Hematopoietic multipotent progenitor cell treated with erythropoietin and hydrocortisone succinate and interleukin-3 and kit ligand, for 8 days (in vitro differentiated cells): ENCODE measurements at places on chromosomes 12 and 14.

GRCh38 chr12:55728186-55728938, 447 bp downstream of the CD63 start:
- peak; percentile 17 for DNase-seq

DNA sequence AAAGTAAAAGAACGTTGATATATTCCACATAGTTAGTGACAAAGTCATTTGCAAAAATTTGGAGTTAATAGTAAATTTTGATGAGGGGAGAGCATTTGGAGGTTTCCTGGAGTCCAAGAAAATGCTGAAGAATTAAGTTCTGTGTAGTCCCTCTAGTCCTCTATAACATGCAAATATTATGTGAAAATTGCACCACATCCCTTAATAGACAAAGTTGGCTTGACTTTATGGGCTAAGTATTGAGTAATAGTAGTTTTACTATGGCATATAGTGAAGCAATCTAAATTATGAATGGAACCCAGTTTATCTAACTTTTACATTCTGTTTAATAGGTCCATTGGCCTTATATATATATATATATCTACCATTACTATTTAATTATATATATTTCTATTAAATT, 66.4 kb upstream of the DCN start:
- no peak for DNase-seq

GRCh38 chr12:99119449-99119848, 474.4 kb downstream of the APAF1 start:
- no peak for DNase-seq

GRCh38 chr12:88520436-88520820, 59.8 kb downstream of the KITLG start:
- DNase-seq = no peak

DNA sequence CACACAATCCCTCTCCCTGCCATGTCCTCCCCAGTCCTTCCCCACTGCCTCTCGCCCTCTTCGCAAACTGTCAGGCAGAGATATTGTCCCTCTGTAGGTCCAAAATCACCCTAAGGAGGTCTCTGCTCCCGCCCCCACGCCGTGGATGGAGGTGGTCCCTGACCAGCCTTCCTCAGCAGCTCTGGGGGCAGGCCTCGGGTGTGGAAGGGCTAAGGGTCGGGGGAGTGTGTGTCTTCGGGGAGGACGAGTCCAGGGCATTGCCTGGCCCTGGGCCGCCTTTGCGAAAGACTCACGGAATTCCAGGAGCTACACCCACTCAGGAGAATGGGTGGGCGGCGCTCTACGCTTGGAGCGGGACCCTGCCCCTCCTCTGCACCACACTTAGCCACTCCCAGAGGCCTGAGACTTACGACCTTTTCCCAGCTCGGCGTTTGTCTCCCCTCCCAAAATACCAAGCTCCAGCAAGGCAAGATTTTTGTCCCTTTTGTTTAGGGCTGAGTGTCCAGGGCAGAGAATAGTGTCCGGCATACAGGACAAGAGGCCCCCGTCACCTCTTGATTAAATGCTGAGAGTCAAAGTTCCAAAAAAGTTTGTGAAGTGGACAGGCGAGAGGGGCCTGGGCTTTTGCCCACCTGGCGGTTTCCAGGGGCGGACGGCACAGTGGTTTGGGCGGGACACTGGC, 881 bp downstream of the PYGL start:
- peak; percentile 32 for DNase-seq

- no peak for DNase-seq
Observed at GRCh38 chr12:12474471-12474928, 88.2 kb downstream of the DUSP16 start.

DNA sequence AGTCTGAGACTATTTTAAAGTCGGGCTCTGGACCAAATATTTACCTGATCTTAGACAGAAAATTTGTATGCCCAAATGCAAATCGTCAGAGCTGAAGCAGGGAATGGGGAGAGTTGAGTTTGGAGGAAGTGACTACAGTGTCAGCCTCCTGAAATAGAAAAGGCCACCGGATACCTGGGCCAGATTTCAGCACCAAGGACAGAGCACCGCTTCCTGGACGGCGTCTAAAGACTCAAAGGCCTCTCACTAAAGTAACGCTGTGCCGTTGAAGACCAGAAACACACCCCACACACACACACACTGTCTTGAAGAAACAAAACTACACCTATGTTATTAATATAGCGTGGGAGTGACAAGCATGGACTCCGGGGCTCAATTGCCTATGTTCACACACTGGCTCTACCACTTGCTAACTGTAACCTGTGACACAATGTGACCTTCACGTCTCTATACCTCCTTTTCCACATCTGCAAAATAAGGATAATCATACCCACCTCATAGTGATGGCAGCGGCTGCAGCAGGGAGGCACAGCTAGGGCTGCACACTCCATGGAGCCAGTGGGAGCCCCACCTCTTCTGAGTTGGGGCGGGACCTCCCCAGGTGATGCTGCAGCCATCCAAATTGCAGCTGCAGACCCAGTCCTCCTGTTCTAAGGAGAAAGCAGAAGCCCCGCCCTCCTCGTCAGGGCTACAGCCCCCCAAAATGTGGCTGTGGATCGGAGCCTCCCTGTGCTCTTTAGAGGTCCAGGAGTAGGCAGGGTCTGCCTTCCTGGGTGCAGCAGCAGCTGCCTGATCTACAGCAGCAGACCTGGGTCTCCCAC, 35.6 kb downstream of the KRT76 start:
- DNase-seq = peak; percentile 66

- no peak for DNase-seq
Observed at GRCh38 chr12:62264706-62265105, 4.5 kb downstream of the USP15 start.

GRCh38 chr14:102094101-102094500, 7.3 kb upstream of the HSP90AA1 start:
- peak; percentile 90 for DNase-seq

DNA sequence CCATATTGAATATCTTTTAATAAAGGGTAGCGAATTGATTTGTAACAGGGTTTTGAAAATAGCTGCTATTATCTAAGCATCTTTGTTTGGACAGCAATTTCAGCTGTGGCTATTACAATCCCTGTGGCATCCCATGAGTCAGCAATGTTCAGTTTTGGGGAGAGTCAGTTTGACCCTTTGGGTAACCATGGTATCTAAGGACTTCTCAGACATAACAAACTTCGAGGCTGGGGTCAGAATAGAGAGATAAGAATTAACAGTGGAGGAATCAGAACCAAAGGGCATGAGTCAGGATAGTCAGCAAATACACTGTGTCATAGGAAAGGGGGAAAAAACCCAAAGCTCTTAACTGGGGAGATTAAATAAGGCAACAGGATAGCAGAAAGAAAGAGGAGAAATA, 11.7 kb upstream of the PTHLH start:
- no peak for DNase-seq

GRCh38 chr14:57865403-57866198, at the start of gene SLC35F4:
TSS of gene SLC35F4 (minus strand) at chr14:57866092.
- DNase-seq = no peak

DNA sequence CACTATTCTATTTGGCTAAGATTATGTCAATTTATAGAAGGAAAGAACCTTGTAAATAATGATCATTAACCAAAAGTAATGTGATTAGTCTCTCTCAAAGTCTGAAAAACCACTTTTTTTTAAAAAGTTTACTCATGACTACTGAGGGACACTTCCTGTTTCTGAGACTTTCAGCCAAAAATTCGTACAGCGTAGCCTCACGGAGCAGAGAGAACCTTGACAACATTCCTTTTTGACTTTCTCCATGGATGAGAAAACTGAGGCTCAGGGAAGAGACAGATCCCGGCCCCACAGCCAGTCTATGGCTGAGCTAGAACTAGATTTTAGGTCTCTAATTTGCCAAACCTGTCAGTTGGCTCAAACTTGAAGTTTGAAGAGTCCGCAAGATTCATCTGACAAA, 68.2 kb downstream of the DAD1 start:
- no peak for DNase-seq

GRCh38 chr14:31926652-31927347, 150.3 kb upstream of the ARHGAP5 start:
- no peak for DNase-seq

- no peak for DNase-seq
Observed at GRCh38 chr12:8917751-8918150, 3.4 kb downstream of the PHC1 start.

GRCh38 chr12:80684077-80684495, 23.3 kb upstream of the MYF6 start:
- DNase-seq = no peak

GRCh38 chr12:6936636-6937480, 6.8 kb upstream of the RNU7-1 start:
- peak; percentile 30 for DNase-seq

DNA sequence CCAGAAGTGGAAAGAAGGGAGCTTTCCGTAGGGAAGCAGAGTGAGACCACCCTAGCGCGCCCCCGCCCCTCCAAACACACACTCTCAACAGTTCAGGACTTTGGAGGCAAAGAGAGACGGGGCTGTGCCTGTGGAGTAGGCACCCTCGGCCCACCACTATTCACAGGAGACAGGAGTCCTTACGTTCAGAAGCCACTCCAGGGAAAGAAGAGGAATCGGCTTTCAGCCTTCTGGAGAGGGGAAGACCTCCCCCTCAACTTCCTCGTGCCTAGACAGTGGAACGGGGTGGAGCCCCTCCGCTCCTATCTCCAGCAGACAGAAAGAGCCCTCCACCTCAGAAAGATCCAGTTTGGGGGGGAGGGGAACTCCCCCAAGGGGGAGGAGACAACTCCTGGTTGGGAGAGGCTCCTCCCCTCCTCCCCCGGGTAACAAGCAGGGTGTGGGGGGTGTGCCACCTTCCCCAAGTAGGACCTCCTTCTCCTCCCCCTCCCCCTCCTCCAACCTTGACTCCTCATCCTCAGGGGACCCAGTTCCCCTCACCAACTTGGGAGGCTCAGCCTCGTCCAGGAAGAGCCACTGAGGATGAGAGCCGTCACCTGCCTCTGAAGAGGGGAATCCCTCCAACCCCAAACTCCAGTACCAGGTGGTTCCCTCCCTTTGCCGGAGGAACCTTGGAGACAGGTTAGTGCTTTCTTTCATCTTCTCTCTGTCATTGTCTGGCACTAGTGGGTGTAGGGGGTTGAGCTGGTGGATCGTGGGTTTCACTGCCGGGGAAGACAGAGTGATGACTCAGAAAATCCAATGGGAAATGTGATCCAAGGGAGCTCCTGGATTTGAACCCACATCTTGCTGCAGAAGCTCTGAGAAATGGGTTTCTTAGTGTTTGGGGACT, 883 bp downstream of the FOXJ2 start:
- DNase-seq = peak; percentile 92

DNA sequence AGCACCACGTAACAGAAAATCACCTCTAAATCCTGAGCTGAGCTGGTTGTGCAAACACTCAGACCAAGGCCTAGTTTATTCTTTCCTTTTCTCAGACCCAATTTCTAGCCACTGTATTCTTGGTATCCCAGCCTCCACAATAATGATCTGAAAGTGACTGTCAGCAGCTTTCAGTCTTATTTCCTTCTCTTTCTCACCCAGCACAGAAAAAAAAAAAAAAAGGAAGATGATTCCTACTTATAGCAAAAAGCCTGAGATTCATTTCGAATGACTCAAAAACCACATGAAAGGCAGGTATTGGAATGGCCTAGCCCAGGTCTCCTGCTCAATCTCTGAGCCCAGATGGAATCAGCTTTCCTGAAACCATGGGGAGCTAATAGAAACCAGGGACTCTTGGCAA, 298.6 kb upstream of the PPFIA2 start:
- DNase-seq = no peak

- no peak for DNase-seq
Observed at GRCh38 chr12:27190761-27191160, 53.3 kb upstream of the STK38L start.

GRCh38 chr12:57456145-57456700, 1.1 kb downstream of the INHBE start:
- peak; percentile 63 for DNase-seq

- DNase-seq = no peak
Observed at GRCh38 chr14:98890556-98891340, 381.2 kb downstream of the BCL11B start.

- DNase-seq = no peak
Observed at GRCh38 chr12:8722286-8722800, 24.6 kb downstream of the RIMKLB start.

GRCh38 chr14:58788655-58789503, 151.1 kb downstream of the DACT1 start:
- no peak for DNase-seq

GRCh38 chr12:129750421-129750820, 153.4 kb downstream of the TMEM132D start:
- no peak for DNase-seq

DNA sequence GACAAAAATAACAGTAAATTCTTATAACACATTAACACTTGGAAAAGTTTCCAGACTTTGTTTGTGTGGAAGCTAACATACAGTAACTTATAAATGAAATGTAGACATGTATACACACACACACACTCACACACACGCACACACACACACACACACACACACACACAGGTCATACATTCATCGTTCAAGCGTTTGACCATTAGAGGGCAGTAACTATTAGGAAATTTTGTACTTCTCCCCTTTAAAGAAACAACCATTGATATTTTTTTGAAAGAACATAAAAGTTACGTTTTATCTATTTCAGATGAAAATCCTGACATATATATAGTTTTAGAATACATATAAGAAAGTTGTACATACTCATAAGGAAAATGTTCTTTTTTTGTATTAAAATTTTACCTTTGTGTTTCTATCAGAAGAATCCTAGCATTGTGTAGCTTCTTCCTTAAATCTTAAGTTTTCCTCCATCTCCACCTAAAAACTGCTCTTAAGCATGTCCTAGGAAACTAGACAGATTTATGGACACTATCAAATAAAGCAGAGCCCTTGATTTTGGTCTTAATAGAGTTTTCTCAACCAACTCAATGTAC, 29.0 kb downstream of the PTPRQ start:
- DNase-seq = peak; percentile 37

DNA sequence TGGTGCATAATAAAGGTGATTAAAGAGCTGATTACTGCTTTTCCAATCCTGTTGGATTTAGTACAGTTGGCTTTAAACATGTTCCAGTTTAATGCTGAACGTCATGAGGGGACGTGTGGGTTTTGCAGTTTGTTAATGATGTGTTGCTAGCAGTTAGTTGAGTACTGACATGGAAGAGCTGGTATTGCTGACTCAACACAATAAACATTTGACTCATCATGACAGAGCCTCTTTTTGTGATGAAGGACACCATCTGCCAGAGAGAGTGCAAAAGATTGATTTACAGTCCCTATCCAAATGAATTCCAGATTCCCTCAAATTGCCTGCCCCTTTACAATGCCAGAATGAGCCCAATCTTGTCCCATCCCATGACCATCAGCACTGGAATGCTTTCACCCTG, 346.2 kb upstream of the PRICKLE1 start:
- no peak for DNase-seq

DNA sequence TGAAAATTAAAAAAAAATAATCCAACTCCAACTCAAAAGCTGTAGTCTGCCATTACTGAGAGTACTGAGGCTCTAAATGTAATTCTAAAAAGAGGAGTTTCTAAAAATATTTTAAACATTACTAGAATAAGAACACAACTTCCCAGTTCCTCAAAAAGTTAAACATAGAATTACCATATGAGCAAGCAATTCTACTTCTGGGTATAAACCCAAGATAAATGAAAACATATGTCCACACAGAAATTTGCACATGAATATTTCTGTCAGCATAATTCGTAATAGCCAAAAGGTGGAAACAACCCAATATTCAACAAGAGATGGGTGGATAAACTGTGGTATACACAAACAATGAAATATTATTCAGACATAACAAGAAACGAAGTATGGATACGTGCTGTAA, 15.0 kb upstream of the NR2C1 start:
- DNase-seq = no peak
